ENCODE measurements at places on chromosomes 12 and 14.
A peak's percentile ranks its signal among the peaks of the same experiment; 100 is the strongest.

DNA sequence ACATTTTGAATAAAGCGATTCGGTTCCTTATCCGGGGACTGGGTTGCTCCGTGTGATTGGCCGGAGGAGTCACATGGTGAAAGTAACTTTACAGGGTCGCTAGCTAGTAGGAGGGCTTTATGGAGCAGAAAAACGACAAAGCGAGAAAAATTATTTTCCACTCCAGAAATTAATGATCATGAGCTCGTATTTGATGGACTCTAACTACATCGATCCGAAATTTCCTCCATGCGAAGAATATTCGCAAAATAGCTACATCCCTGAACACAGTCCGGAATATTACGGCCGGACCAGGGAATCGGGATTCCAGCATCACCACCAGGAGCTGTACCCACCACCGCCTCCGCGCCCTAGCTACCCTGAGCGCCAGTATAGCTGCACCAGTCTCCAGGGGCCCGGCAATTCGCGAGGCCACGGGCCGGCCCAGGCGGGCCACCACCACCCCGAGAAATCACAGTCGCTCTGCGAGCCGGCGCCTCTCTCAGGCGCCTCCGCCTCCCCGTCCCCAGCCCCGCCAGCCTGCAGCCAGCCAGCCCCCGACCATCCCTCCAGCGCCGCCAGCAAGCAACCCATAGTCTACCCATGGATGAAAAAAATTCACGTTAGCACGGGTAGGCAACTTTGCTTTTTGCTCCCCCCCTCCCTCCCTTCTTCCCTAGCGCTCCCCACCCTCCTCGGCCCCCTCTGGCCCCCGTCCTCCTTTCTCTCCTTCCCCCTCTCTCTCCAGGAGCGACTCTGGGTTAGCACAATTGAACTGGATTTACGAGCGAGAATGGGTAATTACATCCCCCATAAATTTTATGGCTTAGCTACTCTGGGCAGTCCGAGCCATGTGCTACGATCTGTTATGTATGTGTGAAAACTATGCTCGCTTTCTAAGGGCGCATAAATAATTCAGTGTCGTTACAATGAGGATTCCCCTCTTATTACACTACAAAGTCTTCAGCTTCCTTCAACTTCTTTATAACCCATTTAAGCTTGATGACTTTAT lies at the start of gene HOXC4:
Gene HOXC4, plus strand, starts transcription at position 85 of the 991 bp plus-strand sequence. Its CDS starts 88 bp downstream, at position 173.
- DNase-seq: no peak

DNA sequence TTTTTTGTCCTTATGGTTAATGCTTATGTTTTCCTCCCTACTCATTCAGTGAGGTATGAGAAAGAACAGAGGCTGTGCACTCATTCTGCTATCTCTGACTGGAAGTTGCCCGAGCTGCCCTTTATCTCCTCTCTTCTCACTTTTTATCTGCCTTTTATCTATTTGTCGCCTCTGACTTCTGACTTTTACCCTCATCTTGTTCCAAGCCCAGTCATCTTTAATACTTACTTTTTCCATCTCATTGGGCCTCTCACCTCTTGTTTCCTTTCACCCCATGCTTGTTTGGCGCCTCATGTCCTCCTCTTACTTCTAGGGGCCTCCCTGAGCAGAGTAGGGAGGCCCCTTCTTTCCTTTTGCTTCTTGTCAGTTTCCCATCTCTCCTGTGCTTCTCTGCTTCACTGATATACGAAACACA lies 50.7 kb downstream of the DIP2B start:
- DNase-seq: no peak

DNA sequence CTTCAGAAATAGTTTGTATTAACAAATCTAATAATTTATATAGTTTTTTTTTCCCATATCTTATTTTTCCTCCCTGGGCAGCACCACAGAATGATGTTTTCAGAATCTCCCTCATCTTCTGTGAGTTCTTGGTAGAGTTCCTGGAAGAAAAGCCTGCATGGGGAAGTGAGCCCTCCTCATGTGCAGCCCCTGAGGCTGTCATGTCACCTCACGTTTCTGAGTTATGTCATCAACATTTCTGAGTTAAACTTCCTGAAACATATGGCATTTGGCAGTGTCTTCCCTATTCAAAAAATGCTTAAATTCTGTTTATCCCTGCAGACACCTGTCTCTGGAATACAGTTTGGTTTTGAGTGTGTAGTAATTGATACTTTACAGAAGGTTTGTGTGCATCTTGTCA lies 979.0 kb downstream of the TMEM121 start:
- no peak for DNase-seq

- no peak for DNase-seq
These were observed 40.6 kb upstream of the P2RX7 start for GRCh38 chr12:121092034-121092433.

DNA sequence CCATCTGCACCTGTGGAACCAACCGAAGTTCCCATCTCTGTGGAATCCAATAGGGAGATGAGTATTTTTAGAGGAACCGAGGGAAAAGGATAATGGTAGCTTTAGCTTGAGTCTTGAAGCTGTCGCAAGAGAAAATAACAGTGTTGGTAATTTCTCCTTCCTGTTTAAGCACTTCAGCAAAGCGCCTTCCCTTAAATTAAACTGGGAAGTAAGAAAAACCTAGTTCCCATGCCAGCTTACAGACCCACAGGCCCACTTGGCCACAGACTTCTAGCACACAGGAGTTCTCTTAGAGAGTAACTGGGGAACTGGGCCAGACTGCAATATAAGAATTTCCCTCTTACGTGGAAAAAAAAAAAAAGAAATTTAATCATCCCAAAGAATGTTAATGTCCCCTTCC lies 223.8 kb downstream of the EFCAB11 start:
- no peak for DNase-seq

- no peak for DNase-seq
These were observed 34.6 kb upstream of the MEG3 start for GRCh38 chr14:100791348-100791735.

- DNase-seq: no peak
These were observed 91.2 kb downstream of the RFLNA start for GRCh38 chr12:124386059-124386458.

DNA sequence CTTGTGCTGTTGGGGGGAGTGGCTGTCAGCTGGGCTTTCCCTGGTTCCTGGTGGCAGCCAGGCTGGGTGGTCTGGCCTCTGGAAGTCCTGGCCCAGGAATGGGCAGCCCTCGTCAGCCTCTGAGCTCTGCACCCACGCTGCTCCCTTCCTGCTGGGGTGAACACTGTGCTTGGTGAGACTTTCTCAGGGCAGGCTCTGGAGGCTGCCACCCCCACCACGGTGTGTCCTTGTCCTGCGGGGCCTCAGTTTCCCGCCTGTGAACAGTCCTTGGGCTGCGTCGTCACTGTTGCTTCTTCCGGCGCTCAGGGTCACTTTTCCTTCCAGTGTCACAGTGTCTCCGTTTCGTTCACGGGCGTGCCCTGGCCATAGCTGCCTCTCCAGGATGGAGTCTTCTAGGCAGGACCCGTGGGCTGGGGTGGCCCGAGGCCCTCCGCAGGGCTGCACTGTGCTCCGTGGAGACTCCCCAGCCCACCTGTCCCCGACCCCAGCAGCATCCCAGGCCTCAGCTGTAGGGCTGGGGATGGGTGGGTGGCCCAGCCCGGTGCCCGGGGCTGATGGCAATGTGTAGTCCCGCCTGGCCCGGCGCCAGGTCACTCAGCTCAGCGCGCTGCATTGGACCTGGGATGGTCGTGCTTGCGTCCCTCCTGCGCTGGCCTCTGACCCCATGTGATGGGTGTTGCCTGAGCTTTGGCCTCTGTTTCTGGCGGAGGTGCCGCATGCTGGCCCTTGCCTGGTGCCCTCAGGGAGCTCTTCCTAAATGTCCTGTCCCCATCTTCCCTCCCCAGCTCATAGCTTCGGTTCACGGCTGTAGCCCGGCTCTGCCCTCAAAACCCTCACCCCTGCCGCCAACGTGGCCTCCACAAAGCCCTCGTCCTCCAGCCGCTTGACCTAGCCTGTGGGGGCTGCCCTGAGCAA lies 6.8 kb downstream of the KIF26A start:
- no peak for DNase-seq

DNA sequence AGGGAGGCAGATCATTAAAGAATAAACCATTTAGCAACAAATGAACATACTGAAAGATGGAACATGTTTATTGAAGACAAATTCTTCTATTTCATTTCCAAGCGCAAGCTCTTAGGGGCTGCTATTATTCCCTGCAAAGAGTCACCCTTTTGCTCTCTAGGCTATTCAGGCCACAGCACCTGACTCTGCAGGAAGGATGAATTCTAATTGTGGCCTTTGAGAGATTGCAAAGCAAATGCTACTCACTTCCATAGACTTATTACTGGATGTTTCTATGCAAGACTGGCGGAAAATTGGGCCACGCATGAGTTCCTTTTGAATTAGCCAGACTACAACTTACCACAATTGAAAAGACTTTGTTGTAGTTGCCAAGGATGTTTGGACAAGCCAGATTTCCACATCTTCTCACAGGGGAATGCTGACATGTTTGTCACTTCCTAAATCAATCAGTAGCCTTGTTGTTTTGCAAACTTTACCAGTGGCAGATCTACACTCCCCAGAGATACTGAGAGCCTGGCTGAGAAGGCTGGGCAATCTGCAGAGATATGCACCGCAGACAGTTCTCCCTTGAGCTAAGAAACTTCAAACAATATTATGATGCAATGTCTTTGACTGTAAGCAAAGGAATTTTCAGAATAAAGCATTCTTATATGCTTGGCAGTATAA lies 334.3 kb upstream of the SYT1 start:
- no peak for DNase-seq

GRCh38 chr12:117790948-117791347 lies 177.8 kb downstream of the KSR2 start:
- no peak for DNase-seq

DNA sequence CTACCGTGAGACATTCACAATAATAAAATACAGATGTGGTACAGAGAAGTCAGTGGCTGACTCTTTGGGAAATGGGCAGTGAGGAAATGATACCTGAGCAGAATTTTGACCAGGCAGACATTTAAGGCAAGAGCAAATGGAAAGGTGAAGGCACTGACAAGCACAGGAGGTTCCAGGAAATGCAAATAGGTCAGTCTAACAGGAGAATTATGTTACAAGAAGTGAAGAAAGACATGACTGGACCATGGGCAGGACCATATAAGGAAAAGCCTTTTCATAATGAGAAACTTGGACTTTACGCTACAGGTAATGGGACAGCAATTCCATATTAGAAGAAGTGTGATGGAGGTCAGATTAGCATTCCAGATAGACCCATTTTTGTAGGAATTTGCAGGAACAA lies 338.9 kb downstream of the PDZRN4 start:
- DNase-seq: no peak

DNA sequence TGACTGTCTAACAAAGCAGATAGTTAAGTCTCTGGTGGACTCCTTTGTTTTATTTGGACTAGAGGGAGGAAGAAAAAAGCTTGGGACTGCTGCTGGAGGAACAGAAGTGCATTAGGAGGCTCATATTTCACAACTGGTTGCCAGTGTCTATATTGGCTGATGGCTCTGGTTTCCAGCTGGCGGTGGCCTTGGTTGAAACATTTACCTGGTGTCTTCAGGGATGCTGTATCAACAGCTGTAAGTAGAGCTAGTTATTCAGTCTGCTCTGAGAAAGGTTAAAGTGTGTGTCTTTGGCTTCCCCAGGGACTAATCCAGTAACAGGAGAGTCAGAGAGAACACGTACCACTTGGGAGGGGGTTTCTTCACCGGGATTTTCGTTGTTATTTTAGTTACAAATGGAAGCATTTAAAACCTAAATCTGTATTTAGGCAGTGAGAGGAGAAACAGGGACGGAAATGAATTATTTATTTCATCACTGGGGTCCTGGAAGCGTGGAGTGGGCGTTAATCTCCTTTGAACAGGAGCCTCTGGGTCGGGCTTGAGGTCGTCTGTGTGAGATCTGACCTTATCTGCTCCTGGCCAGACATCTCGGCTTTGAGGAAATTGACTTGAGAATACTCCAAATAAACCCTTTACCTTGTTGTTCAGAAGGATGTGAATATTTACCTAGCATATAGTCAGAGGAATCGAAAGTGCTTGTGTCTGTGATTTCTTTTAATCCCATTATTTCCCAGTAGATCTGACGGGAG lies 149.9 kb downstream of the NRXN3 start:
- DNase-seq: no peak

DNA sequence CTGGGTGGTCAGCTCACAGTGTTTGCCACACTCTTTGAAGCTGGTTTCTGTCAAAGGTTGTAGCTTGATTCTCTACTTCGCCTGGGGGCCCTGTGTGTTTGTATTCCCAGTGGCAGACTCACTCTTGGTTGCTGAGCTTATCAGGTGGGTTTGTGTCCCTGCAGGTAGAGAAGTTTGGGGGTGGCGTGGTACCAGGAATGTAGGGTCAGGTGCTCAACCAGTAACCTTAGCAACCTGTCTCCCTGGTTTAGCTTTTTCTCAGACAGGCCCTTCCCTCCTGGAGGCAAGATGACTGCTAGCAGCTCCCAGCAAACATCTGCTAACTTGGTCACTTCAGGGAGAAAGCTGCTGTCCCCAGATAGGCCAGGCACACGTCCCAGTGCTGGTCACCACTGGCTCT lies 352.2 kb downstream of the AACS start:
- no peak for DNase-seq

DNA sequence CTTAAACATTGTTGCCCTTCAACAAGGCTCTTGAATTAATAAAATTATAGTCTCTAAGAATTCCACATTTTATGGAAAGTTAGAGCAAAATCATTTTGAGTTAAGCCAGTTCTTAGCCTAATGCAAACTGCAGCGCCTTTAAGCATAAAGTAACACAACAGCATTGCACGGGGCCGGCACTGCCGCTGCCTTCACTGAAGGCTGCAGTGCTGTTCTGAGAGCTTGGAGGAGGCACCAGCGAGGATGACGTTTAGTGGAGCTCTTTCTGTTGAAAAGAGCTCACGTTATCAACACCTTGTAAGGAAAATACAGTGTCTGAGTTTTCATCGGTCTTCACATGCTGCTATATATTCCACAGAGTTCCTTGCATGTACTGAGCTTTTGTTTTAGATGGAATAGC lies 38.3 kb upstream of the DYNC1H1 start:
- no peak for DNase-seq

GRCh38 chr12:106362971-106363370 lies 5.4 kb downstream of the POLR3B start:
- DNase-seq: no peak

DNA sequence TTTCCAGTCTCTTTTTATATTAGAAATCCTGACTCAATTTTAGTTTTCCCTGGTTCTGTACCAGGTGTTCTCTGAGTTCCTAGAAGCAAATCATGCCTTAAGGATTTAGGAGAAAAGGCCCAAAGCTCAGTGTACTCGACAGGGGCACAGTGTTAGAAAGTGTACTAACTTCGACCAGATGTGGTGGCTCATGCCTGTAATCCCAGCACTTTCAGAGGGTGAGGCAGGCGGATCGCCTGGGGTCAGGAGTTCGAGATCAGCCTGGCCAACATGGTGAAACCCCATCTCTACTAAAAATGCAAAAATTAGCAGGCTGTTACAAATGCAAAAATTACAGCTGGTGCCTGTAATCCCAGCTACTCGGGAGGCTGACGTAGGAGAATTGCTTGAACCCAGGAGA lies 12.0 kb downstream of the VEZT start:
- DNase-seq: no peak

GRCh38 chr14:105019861-105020814 lies 745 bp downstream of the CDCA4 start:
- DNase-seq: peak; percentile 50

- no peak for DNase-seq
These were observed 12.0 kb upstream of the PCNX4 start for GRCh38 chr14:60079723-60080122.

GRCh38 chr12:69247268-69248018 lies 8.1 kb downstream of the CPSF6 start:
- no peak for DNase-seq

Data from activated T-helper 1 cell treated with anti-CD3 and anti-CD28 coated beads, Interleukin-2, amount 50 U/mL, for 16 hours (primary cell).